ENCODE measurements at places on chromosomes 12 and 14.

DNA sequence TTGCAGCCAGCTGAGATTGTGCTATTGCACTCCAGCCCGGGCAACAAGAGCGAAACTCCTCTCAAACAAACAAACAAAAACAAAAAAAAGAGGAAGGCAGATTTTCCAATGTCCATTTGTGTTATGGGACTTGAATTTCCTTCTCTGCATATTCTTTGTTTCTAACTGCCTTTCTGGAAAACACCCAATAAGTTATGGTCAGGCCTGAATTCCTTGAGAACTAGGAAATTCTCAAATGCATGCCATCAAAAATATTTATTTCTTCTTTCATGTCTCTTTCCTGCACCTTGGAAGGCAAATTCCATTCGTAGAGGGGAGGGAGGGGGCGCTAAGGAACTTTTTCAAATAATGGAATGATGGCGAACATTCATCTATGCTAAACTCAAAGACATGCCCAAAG lies 117.6 kb upstream of the TMCC3 start:
- DNase-seq, result no peak

GRCh38 chr14:90981636-90982035 lies 78.8 kb downstream of the RPS6KA5 start:
- DNase-seq, result no peak

DNA sequence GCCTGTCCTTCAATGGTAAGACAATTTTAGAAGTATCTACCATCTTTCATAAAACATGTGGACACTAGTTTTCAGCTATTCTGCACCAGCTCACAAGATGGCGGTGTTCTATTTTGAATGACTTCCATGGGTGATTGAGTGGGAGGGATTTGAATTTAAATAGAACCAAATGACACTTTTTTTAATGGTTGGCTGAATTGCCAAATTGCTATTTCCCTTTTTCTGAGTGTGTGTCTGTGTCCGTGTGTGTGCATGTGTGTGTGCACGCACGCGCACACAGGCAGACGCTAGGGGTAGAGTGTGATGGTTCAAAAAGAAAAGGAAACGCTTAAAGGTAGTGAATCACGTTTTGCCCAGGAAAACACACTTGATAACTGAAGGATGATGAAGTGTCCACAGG lies 362.6 kb downstream of the DAD1 start:
- peak; percentile 10 for DNase-seq

DNA sequence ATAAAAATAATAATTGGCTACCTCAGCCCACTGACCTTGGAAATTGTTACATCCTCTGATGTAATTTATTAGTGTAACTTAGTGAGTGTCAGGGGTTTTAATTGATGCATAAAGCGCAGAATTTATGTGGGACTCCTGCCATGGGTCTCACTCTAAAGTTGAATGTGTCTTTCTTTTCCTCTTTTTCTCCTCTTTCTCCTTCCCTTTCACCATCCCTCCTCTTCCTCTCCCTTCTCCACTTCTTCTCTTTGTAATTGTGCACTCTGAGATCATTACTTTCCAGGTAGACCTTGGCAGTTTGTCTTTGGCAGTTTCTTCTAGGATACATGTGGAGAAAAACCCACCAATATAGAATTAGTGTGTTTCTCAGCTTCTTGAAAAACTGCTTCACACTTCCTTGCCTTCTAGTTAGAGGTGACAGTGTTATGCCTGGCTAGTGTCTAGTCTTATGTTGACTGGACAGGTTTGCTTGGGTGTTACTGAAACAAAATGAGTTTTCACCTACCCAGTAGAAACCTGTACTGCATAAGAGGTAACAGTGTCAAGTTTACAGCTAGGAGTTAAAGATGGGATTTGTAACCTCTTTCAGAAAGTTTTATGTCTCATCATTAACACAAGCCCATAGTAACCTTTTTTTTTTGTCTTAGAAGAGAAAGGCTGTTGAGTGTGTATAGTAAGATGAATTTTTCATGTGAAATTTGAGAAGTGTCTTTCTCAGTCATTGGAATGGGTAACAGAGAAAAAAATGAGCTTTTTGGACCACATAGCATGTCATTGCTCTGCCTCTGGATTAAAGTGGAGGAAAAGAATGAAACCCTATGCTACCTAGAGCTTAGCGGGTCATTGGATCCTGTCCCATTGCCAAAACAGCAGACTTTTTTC lies 18.6 kb downstream of the PELI2 start:
- DNase-seq, result no peak

DNA sequence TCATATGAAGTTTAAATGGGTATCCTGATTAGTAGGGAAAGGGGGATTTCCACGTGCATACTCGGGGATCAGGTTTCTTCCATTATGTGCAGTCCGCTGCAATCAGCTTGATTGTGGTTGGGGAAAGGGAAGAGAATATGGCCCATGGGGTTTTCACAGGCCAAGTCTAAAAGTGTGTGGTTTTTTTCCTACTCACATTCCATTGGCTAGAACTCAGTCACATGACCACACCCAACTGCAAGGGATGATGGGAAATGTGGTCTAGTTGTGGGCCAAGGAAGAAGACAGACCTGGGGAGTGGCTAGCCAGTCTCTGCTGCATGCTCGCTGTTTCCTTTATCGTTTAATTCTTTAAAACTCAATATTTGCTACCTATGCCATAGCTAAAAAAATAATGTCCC lies 105.1 kb downstream of the PRIMA1 start:
- no peak for DNase-seq

DNA sequence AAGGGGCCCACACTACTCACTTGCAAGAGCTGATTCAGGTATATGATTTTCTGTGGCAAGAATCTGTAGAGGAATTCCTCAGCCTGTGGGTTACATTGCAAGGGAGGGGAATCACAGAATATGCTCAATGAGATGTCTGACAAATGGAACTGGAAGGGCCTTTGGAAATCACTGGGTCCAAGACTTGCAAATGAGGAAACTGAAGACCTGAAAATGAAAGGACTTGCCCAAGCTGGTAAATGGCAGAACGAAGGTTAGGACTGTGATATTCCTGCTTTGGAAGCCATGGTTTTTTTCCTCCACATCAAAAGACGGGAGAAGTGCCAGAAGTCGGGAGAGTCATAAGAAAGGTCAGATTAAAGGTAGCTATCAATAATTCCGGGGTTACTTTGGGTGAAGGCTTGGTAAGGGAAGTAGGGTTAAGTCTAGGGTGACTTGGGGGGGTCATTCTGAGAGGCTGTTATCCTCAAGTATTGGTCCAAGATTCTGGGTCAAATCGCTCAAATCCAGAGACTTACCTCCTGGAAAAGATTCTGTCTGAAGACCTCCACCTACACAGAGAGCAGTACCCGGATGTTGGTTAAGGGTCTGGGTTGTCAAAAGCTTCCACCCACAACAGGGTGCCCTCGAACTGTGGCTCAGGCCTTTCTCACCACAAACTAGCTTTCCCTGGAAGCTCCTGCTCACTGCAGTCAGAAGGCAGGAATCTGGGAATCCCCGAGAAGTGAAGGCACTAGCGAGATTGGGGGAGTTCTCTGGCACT lies 539 bp downstream of the PSME2 start:
- no peak for DNase-seq

DNA sequence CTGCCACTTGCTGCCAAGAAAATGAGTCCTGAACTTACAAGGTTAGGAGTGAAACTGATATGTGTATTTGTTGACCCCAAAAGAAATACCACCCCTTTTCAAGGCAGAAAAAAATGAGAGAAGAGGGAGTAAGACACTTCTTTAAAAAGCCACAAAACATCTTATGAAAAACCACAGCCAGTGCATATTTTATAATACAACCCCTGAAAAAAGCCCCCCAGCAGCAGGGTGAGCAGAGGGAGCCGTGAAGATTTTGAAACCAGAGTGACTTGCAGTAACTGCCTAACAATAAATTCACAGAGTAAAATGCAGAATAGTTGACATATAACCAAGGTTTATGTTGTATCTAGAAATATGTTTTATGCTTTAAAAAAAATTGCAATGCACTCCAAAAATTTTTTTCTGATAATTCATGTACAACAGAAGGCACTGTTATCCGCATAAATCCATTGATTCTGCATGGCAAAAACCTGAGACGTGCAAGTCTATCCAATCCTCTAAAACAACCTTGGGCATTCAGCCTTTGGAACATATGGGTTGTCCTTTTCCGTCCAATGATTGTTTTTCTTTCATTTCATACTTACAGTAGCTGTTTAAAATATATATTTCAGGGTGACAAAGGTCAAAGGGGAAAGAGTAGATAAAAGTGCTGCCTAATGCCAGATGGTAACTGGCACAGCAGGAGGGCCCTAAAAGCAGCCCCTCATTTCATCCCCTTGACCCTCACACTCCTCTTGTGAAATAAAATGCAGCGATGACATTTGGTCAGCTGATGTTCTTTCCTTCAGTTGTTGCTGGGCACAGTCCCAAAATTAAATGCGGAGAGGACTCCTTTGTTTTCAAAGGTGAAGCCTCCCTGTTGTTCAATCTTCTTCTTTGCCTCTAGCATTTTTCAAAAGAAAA lies 65.3 kb downstream of the IPO8 start:
- DNase-seq, result no peak

DNA sequence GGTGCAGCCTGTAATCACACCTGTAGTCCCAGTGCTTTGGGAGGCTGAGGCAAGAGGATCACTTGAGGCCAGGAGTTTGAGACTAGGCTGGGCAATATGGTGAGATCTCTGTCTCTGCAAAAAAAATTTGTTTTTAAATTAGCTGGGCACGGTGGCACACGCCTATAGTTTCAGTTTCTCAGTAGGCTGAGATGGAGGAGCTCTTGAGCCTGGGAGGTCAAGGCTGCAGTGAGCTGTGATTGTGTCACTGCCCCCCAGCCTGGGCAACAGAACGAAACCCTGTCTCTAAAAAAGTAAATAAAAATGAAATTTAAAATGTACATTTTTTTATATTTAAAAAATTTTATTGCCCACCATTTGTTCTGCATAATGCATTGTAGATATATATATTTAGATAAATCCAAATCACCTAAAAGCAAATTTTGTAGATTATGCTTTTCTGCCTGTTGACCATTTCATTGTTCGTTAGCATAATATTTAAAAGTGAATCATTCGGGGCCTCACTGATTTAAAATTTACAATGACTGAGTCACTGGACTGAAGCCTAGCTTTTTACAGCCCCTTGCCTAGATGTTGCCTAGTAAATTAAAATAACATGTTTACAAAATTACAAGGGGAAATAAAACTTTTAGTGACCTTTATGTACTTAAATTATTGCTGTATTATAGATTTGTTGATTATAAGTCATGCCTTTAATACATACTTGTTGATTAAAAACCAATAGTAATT lies 87.9 kb downstream of the USP15 start:
- no peak for DNase-seq

GRCh38 chr14:56482310-56482911 lies 97.2 kb upstream of the TMEM260 start:
- DNase-seq, result no peak

- no peak for DNase-seq
Observed at GRCh38 chr14:67620217-67620785, 581 bp downstream of the ARG2 start.

GRCh38 chr12:1878695-1879094 lies 39.8 kb downstream of the CACNA2D4 start:
- no peak for DNase-seq

GRCh38 chr14:90894241-90894640 lies 78.0 kb upstream of the TTC7B start:
- no peak for DNase-seq

- no peak for DNase-seq
Observed at GRCh38 chr12:113240395-113240794, 19.1 kb downstream of the TPCN1 start.

- DNase-seq, result no peak
Observed at GRCh38 chr12:31783996-31784645, 55.3 kb upstream of the AMN1 start.

DNA sequence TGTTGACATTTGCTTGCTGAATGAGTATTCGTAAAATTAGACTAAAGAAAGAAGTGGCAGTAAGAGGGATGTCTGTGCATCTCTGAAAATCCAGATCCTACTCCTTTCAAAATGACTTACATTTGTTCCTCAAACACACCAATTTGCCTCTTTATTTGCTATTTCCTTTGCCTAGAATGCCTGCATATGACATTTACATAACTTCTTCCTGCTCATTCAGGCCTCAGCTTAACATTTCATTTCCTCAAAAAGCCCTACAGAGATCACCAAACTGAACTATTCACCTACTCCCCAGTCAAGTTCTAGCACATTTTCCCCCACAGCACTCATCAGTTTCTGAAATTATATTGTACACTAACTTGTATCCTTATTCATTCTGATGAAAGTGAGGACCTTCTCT lies 907.2 kb downstream of the LRFN5 start:
- DNase-seq, result no peak

- DNase-seq, result no peak
Observed at GRCh38 chr12:66280561-66280960, 21.7 kb upstream of the HELB start.

DNA sequence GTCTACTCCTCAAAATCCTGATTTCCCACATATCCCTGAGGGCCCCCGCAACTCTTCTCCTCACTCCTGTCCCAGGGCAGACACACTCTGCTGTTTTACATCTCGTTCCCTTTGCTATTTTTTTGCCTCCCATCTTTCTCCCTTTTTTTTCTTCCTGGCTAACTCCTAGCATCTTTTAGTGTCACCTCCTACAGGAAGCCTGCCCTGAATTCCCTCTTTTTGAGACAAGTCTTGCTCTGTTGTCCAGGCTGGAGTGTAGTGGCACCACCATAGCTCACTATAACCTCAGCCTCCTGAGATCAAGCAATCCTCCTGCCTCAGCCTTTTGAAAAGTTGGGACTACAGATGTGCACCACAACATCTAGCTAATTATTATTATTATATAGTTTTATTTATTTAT lies 13.3 kb downstream of the MORN3 start:
- no peak for DNase-seq

GRCh38 chr12:19217446-19217845 lies 87.9 kb downstream of the PLEKHA5 start:
- DNase-seq, result no peak

DNA sequence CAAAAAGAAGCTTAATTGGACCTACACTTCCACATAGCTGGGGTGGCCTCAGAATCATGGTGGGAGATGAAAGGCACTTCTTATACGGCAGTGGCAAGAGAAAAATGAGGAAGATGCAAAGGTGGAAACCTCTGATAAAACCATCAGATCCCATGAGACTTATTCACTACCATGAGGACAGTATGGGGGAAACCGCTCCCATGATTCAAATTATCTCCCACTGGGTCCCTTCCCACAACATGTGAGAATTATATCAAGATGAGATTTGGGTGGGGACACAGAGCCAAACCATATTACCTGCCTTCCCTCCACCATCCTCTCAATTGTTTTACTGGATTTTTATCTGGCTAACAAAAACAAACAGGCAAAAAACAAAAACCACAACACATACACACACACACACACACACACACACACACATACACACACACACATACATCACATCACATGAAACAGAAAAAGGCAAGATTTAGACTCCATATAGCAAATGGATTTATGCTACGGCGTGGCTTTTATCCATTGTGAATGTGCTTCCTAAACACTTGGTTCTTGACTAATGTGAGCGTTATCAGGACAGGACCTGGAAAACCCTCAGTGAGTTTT lies 66.7 kb downstream of the ZFP36L1 start:
- no peak for DNase-seq

GRCh38 chr14:49306152-49306751 lies 279.9 kb downstream of the RPS29 start:
- DNase-seq, result peak; percentile 36

GRCh38 chr12:10235761-10236631 lies 23.3 kb downstream of the GABARAPL1 start:
- peak; percentile 10 for DNase-seq

GRCh38 chr12:10165421-10165820 lies 6.5 kb downstream of the OLR1 start:
- no peak for DNase-seq

Measured in NCI-H226 (cell line).